ENCODE measurements at places on chromosomes 2 and 18.

DNA sequence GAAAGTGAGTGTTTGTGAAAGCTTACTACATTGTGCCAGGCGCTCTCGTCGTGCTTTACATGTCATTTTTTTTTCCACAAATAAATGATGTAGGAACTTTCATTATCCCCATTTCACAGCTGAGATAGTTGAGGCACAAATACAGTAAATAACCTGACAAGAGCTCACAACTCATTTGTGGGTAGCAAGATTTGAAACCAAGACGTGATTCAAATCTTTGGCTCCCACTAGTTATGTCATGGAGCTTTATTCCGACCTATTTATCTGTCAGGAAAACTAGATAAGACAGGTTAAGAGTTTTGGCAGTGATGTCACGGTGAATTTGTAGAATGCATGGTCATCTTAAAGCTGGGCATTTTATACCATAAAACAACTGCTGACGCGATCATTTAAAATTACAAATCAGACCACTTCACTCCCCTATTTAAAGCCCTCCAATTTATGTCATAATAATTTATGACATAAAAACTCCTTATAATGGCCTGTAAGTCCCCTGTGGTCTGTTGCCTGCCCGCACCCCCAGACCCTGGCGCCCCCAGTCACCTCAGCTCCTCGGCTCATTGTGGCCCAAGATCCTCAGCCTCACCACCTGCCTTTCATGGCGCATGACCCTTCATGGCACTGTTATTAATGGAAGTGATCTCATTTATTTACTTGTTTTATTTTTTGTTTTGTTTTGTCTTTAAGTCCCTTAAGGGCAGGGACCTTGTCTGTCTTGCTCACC lies 678 bp upstream of the ZNF24 start:
- DNase-seq: no peak

- no peak for DNase-seq
Measured at GRCh38 chr2:8563814-8564474, 117.9 kb upstream of the ID2 start.

- DNase-seq: no peak
Measured at GRCh38 chr2:98476192-98476868, 31.7 kb downstream of the INPP4A start.

- DNase-seq: no peak
Measured at GRCh38 chr2:86747711-86748639, 27.9 kb downstream of the RMND5A start.

DNA sequence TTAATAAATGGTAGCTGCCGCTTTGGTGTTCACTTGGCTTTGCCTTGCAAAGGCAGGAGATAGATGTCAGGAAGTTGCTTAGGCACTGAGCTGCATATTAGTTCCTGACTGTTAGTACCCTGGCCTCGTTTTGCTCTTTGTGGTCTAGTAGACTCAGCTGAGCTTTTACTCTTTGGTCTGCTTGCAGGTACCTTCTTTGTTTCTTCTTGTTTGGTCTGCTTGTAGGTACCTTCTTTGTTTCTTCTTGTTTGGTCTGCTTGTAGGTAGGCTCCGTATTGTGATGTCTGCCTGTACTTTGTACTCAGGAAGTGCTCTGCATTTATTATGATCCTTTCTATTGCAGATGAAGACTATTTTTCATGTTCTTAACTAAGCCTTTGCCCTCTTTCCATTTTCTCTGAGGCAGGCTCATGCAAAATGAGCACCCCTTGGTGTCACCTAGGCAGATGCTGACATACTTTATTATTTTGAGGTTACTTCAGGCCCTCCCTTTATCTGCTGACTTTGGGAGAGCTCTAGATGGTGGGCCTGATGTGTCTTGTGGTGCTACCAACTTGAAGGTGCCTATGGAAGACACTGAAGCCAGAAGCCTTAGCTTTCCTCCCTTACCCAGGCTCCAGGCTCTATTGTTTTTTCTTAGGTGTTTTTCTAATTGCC lies 6.0 kb downstream of the RPIA start:
- DNase-seq: no peak
